ENCODE measurements at places on chromosomes 6 and 20.

DNA sequence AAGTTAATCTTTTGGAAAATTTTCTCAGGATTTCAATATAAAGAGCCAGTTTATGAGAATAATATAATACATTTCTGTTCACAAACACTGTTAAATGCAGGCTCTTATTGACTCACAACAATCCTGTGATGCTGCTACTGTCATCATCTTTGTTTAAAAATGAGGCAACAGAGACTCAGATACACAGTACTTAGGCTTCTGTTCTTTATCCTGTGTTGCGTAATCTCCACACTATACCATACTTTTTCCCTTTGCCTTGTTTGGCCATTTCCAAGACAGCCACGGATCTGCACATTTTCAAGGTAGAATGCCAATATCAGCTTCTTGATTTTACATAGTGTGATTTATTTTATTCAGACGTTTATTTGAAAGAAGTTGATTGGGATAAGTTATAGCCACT, 699.0 kb upstream of the CITED2 start:
- no peak for DNase-seq

DNA sequence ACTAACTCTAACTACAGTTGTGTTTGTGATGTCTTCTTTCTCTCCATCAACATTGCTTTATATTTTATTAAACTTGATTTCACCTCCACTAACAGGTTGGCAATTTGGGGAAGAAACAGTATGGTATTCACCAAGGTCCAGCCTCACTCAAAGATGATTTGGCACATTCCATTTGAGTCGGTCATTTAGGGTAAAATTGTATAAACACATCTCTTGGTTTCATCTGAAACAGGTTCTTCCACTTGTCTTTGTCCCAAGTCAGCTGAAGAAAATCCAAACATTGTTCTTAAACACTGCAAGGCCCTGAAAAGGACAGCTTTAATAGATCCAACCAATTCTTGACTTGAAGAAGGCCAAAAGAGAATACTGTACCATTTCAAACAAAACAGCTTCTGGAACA, 104.9 kb upstream of the NT5E start:
- no peak for DNase-seq

DNA sequence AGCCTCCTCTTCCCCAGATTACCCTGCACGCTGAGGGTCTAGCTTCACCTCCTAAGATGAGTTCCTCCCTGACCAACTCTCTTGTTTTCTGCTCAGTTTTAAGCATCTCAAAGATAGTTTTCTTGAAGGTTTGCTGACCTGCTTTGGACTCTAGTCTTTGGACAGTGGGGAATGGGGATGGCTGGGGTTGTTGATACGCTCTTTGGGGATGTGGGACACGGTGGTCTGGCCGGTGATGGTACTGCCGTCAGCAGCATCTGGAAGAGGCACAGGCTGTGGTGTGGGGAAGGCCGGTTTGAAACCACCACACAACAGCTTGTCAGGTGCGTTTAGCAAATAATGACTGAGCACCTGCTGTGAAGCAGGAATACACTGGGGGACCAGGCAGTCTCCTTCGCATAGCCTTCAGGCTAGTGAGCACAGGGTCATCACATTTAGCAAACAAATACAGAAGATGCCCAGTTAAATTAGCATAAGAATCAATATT, 94.1 kb downstream of the TMEM242 start:
- DNase-seq: no peak

DNA sequence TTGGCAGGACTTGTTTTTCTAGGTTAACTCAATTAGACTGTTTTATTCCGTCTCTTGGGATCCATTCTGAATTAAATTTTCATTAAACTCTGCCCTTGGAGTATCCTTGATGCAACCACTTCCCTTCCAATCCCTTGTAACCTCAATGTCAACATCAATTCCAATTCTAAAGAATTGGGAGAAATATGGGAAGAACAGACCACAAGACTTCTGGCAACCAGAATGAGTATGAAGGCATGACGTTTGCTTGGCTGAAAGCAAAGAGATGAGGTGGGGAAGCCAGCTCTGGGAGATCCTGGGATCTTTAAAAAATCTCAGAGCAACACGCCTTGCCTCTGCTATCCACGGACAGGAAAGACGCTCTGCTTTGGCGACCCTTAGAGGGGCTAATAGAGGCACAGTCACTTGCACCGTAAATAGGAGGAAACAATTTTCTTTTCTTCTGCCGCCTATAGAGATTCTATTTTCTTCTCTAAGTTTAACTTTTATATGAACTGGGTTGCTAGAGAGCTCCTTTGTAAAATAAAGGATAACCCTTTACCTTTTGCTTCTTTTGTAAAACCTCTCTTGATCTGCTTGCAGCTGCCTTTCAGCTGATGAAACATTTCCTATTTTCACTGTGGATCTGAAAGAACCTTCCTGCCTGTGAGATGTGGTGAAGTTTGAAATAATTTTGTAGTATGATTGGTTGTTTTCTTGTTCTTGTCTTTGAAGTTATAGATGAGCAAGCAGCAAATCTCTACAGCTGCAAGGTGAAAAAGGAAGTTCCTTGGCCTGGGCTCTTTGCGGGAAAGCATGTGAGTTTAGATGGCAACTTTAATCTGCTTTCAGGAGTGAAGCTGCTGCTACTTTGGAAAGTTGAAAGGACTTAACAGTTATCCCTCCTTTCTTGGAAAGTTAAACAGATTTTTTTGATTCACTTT, at the start of gene ASIP:
Gene ASIP (plus strand): TSS at position 731 of the 923 bp plus-strand sequence. CDS start 18,952 bp downstream, outside the sequence.
- DNase-seq: no peak

GRCh38 chr6:45882671-45883070, 133.0 kb downstream of the CLIC5 start:
- no peak for DNase-seq

DNA sequence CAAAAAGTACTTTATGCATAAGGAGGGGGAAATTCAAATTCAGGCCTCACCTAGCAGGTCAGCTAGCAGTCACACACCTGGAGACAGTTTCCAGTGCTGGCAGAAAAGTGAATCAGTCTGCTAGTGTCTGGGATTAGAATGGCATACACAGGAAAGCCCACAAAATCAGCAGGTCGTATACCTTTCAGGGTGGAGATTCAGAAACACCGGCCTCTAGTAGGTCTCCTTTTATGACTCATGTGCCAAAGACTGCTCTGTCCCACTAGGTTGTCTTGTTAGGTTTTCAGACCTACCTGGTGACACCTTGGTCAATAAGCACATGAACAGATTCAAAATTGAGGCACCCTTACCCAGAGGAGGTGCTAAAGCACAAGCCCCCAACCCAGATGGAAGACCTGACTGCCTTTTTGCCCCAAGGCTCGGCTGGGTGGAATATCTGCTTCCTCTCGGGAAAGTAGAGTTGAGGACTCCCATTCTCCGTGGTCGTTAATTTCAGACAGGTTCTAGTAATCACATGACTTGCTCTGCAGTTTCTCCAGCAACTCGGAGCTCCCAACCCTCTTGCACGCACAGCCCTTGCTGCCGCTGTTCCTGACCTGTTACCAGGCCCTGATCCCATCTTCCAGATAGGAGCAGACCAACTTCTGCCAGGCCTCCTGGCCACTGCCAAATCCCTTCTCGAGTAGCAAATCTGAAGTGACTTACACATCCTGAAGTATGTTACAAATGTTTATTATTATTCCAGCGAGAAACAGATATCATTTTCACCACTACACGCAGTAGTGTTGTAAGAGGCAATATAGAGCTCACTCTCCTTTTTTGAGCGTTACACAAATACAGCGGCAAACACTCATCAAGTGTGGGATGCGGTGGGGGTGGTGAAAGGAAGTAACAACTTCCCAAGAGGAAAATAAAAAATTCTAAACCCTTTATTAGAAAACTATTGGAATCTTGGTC, 46.6 kb downstream of the AGPAT4 start:
- DNase-seq: no peak

DNA sequence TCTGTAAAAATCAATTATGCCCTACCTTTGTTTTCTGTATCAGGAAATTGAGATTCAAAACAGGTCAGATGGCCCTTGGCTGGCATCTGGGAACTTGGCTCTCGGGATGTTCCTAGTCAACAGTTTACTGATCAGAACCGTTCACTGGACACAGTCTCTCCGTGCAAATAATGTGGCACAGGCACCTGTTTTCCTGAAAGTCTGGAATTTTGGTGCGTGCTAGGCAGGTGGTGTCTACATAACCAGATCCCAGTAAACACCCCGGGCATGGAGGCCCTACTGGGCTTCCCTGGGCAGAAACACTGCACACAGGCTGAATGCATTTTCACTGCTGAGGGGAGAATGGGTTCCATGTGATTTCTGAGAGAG, 7.5 kb downstream of the SNHG17 start:
- DNase-seq: no peak

DNA sequence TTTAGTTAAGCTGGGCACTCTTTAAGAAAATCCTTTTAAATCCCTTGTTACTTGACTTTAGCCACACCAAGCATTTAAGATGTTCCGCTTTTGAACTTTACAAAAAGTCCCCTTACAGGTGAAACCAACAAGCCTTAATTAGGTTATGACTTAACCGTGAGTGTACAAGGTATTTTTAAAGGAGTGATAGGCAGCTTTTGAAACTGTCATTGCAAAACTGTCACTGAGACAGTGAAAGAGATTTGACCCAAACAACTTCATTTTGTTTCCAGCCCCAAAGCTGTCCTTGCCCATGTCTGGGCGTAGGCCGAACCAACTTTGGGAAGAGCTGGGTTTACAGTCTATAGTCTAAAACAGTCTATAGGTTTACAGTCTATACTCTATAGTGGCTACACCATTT, 305.4 kb downstream of the FARS2 start:
- DNase-seq: no peak

DNA sequence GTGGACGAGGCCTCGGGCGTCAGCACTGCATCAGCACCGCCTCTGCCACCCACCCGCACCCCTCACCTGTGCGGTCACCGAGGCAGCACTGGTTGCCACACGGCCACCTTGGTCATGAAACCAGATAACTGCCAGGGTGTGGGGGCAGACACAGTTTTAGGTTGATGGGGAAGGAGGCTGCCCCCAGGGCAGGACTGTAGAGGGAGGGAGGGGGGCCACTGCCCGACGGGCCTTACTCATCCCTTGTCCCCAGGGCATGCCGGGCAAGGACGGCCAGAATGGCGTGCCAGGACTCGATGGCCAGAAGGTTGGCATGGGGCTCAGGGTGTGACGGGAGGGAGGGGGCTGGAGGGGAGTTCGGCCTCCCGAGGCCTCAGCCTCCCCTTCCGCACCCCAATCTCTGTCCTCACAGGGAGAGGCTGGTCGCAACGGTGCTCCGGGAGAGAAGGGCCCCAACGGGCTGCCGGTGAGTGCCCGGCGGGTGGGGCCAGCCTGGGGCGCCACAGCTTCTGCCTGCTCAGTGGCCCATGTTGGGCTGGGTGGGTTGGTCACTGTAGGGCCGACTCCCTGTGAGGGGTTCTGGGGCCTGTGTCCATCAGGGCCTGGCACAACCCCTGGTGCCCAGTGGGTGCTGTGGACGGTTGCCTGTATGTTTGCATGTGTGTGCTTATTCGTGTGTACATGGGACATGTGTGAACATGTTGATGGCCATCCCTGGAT, 11.8 kb downstream of the COL9A3 start:
- no peak for DNase-seq

DNA sequence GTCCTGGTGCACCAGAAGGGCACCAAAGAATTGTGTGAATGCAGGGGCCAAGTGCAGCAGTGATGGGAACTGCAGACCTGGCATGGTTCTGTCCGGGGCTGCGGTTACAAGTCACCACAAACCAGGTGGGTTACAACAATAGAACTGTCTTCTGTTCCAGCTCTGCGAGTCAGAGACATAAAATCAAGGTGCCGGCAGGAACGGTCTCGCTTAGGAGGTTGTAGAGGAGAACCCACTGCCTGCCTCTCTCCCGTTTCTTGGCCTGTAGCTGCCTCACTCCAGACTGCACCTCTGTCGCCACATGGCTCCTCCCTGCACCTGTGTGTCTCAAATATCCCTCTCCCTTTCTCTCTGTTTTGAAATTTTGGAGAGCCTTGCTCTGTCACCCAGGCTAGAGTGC, 143.3 kb downstream of the TAF4 start:
- DNase-seq: no peak

DNA sequence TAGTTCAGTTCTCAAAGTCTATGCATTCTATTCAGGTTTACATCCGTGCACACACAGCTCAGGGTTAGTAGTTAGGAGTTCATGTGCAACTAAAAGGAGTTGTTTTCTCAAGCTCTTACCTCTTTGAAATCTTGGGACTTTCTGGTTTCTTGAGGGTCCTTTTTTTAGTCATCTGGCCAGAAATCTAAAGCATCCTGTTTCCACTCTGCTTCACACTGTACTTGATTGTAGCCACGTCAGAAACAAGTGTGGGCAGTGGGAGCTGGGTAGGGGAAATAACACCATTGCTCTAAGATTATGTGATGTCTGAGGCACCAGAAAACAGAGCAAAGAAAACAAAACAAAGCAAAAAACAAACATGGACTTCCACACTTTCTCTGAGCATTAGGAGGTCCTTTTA, 58.3 kb downstream of the HDGFL1 start:
- no peak for DNase-seq

GRCh38 chr20:51810155-51811041, 8.1 kb upstream of the SALL4 start:
- no peak for DNase-seq

DNA sequence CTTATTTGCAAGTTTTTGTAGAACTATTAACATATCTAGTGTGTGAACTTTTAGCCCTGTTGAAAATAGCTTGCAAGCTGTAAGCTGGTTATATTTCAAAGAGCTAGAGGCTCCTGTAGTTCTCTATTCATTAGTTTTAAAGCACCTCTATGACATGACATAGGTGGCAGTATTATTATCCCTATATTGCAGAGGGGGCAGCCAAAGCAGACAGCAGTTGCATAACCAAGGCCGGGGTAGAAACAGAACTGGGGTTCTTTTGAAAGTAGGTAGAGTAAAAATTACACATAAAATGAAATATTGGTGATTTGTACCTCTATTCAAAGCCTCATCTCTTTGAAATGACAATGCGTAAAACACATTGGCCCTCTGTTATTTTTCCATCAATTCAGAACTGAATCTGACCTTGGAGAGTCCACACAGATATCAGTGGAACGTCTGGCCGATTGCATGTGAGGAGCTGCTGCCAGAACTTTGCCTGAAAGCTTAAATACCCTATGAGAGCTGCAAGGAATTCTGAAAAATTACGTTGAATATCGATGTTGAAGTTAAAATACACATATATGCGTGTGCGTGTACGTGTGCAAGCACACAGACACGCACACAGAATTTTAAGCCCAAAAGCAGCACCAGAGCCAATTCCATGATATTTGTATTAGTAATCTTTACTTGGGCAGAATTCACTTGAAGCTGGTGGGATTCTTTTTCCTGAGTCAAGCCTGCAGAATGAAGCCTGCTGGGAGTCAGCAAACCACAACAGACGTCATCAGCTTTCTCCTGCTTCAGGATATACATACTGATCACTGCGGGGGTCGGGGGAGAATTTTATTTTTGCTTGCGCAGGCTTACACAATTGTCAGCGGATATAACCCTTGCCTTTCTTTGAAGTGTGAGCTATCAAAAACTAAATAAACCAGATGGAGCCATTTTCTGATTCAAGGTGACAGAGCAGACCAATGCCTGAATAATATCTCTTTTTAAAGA, 163.2 kb downstream of the PDE7B start:
- no peak for DNase-seq

- no peak for DNase-seq
Measured at GRCh38 chr6:37068356-37069270, 63.2 kb downstream of the FGD2 start.

- no peak for DNase-seq
Measured at GRCh38 chr20:62624325-62624690, 18.0 kb upstream of the SLCO4A1 start.

- DNase-seq: no peak
Measured at GRCh38 chr20:23165307-23165750, 79.2 kb upstream of the CD93 start.

- no peak for DNase-seq
Measured at GRCh38 chr20:51695574-51696303, 72.5 kb downstream of the ATP9A start.
